Stimulated activated CD8-positive, alpha-beta memory T cell treated with anti-CD3 and anti-CD28 coated beads, Interleukin-2, amount 100 ng/mL, for 48 hours (primary cell): ENCODE measurements at places on chromosomes 7 and 10.

GRCh38 chr10:111944331-111944730 lies 239.2 kb downstream of the GPAM start:
- DNase-seq: no peak

DNA sequence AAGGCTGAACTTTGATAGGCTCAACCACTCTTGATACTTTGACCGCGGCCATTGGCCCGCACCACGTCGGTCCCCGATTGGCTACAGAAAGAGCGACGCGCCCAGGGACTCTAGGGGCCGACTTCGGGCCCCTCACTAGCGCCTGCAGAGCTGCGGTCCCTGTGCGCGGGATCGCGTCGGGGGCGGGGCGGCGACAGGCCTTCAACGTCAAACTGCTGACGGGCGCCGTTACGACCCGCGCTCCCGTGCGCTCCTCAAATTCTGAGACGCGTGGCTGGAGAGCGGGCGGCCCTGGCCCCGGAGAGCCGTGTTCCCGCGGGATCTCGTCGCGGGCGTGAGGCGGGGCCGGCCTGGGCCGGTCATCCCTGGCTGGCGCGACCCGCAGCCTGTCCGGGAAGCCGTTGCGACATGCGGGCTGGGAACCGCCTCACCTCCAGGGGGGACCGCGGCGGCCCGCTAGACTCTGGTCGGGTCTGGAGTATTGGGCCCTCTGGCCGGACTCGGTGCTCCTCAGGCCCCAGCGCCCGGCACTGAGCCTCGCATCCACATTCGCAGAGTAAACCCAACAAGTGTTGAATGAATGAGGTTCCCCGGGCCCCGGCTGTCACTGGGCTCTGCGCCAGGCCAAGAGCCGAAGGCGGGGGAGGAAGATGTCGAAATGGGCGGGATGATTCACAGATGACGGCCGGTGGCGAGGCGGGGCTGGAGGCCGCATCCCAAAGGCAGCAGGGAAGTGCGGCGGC lies 643 bp upstream of the SLC25A28 start:
- DNase-seq: peak; percentile 83

DNA sequence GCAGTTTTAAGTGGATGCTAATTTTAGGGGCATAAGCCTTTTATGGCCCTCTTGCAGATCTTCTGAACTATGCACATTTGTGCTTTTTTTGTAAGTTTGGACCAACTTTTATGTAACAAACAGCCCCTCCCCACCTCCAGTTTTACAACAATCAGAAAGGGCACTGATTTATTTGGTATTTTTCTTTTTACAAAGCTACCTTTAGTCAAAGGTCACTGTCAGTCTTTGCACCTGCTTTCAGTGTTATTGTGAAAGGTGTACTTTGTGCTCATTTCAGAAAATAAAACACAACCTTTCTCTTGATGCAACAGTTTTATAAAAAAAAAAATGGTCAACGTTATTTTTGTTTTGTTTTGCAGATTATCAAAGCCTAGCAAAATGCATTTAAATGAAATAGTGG lies 39.2 kb downstream of the MPLKIP start:
- DNase-seq: no peak

- DNase-seq: peak; percentile 17
These were observed 38.6 kb downstream of the CLRN3 start for GRCh38 chr10:127853868-127854768.

- no peak for DNase-seq
These were observed 88.0 kb downstream of the CFTR start for GRCh38 chr7:117567781-117568180.

- DNase-seq: no peak
These were observed 5.0 kb upstream of the TNRC18 start for GRCh38 chr7:5428478-5429252.

DNA sequence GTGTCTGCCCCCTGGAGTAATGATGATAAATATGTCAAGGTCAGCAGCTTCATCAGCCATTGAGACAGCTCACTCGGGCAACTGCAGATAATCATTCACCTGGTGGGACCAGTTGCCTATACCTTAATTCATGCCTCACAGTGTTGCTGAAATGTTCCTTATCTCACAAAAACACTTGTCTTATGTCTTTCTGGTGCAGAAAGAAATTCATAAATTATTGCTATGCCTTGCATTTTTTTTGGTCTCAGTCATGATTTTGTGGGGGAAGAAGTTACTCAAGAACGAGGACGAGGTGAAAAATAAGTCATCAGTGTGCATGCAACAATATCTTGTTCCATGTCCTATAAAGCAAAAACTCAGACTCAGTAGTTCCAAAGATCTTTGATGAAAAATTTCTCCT lies 16.0 kb downstream of the TRIL start:
- DNase-seq: no peak

DNA sequence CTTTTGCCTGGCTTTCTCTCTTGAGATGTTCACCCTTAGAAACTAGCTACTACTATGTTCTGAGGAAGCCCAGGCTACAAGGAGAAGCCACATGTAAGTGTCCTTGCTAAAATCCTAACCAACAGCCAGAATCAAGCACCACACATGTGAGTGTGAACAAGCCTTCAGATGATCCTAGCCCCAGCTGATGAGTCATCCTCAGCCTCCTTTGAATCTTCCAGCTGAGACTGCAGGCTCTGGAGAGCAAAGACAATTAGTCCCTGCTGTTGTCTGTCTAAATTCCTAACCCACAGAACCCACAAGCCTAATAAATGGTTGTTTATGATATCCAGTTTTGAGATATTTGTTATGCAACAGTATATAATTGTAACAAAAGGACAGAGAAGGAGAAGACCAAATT lies 92.8 kb upstream of the TAC1 start:
- no peak for DNase-seq

DNA sequence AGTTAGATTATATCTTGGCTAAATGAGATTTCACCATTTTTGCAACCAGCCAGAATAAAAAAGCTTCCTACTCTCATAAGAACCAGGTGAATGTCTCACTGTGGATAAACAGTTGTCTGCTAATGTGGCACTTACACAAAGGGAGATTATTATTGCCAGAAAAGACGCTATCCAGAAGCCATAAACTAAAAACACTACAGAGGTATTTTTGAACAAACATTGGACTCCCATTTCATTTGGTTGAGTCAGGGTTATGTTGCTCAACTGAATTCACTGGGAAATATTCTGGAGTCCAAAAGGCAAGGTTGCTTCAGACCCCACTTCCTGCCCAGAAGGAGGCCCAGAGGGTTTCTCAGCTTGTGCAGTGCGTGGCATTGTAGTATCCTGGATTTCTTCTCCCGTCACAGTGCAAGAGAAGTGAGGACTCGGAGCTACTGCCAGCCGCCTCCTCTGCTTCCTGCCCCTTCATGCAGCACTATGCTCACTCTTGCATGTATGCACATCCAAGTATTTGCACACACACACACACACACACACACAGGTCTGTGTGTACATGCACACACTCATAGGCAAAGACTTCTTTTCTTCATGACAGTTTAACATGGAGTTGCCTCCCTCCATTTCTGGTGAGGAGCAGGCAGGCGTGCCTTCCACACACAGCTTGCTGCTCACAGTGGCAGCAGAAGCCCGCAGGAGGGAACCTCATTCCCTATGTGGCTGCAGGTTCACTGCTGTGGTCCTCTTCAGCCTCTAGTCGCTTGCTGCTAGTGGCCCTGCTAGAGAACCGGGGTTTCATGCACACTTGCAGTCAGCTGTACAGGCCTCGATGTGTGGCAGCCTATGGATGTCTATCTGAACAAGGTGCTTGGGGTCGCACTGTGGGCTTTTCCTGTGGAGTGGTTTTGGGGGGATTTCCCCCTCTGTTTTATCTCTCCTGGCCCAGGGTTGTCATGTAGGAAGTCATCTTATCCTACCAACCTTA lies 10.1 kb downstream of the DENND10 start:
- DNase-seq: no peak
